Calu3 (cell line): ENCODE measurements at places on chromosomes 16 and 17.

DNA sequence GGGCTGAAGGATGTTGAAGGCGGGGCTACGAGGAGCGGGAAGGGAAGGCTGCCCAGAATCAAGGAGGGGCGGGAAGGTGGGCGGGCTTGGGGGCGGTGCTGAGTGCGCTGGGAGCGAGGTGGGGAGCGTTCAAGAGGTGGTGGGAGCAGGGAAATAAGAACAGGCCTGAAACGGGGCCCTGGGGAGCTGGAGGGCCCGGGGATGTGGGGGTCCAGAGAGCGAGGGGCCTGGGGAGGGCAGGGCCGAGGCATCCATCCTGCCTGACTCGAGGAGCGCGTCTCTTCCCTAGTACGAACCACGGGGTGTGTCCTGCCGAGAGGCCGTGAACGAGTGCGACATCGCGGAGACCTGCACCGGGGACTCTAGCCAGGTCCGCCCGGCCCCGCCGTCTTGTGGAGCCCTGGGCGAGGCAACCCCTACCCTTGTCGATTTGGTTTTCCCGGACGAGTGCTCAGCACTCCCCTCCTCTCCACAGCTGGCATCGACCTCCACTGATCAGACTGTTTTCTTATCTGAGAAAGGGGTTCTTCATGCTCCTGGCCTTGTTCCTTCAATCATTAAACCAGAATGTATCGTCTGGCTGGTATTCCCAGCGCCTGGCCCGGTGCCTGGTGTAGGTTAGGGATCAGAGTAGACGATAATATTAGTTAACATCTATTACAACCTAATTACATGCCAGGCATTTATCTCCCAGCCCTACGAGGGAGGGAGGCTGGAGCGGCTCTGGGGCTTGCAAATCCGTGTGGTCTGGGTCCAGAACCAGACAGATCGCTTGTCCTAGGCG lies 17.2 kb downstream of the ADAM11 start:
- peak; percentile 100 for DNase-seq

GRCh38 chr16:22878955-22879354 lies 65.0 kb downstream of the HS3ST2 start:
- no peak for DNase-seq

- DNase-seq, result peak; percentile 86
Observed at GRCh38 chr16:15482068-15482747, 47.8 kb downstream of the BMERB1 start.

DNA sequence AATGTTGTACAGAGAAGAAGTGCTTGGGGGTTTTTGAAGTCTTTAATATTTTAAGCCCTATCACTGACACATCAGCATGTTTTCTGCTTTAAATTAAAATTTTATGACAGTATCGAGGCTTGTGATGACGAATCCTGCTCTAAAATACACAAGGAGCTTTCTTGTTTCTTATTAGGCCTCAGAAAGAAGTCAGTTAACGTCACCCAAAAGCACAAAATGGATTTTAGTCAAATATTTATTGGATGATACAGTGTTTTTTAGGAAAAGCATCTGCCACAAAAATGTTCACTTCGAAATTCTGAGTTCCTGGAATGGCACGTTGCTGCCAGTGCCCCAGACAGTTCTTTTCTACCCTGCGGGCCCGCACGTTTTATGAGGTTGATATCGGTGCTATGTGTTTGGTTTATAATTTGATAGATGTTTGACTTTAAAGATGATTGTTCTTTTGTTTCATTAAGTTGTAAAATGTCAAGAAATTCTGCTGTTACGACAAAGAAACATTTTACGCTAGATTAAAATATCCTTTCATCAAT lies 57.8 kb downstream of the HLF start:
- DNase-seq, result no peak

GRCh38 chr17:46194393-46195216 lies 1.4 kb upstream of the KANSL1 start:
- peak; percentile 65 for DNase-seq

DNA sequence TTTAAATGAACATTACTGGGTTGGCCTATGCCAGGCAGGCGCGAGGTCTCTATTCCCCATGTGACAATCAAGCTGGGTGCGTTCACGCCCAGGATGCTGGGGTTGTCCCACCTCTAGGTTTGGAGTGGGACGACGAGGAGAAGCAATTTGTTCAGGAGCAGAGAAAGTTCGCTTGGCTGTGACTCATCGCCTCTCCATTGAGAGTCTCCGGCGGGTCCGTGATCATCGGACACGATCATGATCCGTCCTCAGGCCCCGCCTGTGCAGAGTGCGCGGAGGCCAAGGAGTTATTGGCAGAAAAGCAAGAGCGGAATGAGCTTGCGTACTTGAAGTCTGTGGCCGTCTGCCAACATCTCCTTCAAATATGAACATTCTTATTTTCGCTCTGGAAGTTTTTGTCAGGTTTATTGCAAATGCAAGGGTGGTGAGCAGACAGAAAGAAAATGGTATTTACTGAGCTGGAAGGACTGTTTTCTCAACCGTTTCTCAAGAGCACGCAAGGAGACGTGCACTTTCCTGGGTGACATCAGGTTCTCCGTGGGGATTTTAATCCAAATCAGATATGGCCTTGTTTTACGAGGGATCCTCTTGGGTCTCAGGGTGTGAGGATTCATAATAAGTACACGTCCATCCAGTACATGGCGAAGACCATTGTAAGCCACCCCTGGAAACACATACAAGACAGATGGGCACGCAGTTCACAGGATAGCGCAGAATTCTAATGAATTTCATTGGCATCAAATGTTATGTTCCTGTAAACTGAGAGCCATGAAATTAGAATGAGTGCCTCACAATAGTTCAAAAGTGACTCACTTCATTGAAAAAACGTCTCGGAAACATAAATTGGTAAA lies 70.1 kb upstream of the CREBBP start:
- DNase-seq, result peak; percentile 53

DNA sequence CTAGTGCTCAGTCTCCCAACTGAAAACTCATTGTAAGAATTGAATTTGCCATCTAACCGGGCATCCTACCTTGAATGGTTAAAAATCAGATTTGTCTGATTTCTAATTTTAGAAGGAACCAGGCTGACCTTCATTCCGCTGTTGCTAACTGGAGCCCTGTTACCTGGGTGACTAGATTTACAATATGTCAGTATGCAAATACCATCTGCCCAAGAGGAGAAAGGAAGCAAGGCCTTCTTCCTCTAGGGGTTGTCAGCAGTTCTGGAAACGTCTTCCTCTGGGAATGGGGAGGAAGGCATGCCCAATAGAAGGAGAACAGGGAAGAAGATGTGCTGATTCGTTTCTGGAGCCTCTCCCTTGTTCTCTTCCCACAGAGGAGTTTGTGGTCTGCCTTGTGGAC lies 137.9 kb downstream of the PITPNC1 start:
- DNase-seq, result no peak

DNA sequence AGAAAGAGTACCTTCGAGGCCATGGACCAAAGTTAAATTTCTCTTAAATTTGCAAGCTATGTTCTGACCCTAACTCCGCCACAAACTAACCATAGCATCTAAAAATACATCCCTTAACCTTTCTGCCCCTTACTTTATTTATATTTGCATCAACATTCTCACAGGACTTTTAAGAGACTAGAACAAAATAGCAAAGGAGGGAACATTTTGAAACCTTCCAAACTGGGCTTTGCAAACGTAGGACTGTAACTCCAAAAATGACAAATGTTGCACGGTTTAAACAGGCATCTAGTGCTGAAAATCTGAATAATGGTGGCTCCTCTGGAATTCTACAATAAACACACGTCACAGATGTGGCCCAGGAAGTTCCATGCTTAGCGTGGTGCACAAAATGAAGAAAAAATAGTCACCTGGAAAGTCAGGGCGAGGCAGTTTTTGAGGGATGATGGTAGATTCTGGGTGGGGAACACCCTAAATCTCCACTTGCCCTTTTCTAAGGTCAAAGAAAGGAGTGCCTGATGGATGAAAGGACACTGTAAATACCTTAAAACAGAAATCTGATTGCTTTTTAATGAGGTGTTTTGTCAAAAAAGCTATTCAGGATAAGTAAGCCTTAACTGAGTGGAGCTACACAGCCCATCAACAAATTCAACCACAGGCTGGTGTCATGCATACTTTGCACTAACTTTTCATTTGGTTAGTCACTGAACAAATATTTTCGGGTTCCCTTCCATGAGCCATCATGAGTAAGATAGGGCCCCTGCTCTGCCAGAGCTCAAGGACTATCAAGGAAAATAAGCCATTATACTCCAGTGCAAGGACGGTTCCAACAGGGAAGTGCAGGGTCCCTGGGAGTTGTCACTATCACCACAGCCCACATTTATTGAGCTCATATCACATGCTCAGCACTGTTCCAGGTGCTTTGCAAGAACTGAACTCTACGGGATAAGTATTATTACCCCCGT lies 21.2 kb downstream of the ARHGAP17 start:
- peak; percentile 50 for DNase-seq

DNA sequence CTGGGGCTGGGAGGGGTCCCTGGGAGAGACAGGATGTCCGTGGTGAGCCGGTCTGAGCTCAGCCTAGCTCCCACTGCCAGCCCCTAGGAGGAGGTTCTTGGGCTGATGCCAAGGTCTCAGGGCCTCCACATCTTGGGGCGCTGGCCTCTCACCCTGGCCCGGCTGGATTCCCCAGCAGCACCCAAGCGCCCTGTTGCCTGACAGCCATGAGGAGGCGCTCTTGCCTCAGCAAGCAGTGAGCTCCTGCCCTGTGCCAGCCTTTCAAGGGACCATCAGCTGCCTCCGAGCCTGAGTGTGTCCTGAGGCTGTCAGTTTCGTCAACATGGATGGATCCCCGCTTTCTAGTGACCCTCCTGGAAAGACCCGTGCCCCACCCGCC lies 234.9 kb upstream of the CIBAR2 start:
- DNase-seq, result peak; percentile 41

GRCh38 chr16:19316846-19317245 lies 31.3 kb downstream of the CLEC19A start:
- DNase-seq, result no peak

DNA sequence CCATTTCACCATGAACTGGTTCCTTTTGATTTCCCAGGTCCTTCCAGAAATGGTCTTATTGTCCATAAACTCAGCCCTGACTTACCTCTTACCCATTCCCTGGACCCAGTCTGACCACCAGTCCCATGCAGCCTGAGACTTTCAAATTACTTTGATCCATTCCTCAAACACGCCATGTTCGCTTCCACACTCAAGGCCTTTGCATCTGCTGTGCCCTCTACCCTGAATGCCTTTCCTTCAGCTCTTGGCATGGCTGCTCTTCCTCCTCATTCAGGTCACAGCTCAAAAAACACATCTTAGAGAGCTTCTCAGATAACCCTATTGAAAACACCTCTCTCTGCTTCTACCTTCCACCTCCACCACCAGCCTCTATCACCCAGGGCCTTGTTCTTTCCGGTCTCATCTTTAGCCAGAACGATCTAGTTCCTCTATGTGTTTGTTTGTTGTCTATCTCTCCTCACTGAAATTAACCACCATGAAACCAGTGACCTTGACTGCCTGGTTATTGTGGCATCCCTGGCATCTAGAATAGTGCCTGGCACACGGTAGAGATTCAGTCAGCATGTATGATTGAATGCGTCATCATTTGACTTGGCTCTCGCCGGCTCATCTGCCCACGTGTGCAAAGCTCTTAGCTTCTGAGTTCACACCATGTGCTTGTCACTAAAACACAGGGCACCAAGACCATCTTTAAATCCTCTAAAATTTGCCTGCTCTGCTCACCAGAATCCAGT lies 12.8 kb downstream of the CRYM start:
- DNase-seq, result no peak

DNA sequence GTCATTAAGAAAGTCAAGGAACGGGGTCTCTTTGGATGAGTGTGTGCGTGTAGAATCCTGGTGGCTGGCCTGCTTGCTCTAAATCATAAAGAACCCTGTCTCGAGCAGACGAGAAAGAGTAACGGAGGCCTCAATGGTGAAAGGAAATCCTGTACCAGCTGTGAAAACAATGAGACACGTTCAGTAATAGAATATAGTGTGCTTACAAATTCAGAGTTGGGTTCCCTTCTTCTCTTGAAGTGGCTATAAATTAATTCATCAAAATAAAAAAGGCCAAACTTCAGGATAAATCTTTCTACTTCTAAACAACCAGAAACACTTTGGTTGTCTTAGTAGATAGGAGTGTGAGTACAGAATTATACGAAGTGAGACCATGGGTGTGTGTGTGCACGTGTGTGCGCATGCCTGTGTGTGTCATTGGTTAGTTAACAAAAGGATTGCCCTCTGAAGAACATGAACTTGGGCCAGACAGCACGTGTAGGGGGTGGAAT lies 48.5 kb downstream of the WWOX start:
- no peak for DNase-seq

DNA sequence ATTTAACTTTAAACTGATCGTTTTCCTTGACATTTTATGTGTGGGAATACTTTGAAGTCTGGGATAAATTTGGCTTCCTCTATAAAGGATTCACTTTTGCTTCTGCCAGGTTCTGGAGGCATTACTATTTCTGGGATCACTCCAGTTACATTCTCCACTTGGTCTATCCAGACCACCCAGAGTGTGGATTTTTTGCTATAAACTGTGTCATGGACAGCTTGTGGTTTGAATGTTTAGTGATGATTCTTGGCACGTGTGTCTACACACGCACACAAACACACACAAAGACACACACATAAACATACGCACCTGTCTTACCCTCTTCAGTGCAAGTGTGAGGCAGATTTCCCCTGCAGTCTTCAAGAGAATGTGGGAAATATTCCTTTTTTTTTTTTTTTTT lies 27.4 kb upstream of the MSI2 start:
- no peak for DNase-seq

- DNase-seq, result no peak
Observed at GRCh38 chr17:68662037-68662432, 60.9 kb upstream of the FAM20A start.

- DNase-seq, result no peak
Observed at GRCh38 chr17:33776304-33776703, 478.8 kb upstream of the CCL2 start.

DNA sequence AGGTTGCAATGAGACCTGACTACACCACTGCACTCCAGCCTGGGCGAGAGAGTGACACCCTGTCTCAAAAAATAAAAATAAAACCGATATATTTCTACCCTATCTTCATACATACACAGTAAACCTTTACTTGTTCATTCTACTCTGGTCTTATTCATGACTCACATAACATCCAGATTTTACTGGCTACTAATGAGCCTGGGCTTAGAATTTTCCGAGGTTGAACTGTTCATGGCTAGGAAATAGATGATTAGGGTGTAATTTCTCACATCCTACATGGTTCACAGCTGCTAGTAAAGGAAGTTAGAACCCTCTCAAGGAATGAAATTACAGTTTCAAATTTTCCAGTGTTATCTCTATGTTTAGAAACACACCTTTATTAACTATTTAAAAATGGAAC lies 14.7 kb downstream of the GSPT1 start:
- no peak for DNase-seq

DNA sequence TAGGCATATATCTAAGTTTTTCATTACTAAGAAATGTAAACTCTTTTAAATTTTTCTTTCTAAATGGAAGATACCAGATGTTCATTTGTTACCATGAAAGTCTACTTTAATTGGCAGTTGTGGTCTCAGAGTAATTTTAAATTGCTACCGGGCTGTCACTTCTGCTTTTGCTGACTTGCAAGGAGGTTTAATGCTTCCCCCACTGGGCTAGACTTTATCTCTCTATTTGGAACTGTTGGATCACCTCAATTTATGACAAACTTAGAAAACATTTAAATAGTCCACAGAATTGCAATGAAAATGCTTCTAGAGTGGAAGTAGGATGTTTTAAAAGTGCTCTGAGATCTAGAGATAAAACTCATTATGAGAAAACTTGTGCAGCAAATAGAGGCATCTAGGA lies 479.8 kb upstream of the GOT2 start:
- no peak for DNase-seq
